AG04449 (cell line): ENCODE measurements at places on chromosomes 7 and 10.
A peak's percentile ranks its signal among the peaks of the same experiment; 100 is the strongest.

- no peak for DNase-seq
Measured at GRCh38 chr10:43851030-43851429, 202.3 kb upstream of the ZNF32 start.

DNA sequence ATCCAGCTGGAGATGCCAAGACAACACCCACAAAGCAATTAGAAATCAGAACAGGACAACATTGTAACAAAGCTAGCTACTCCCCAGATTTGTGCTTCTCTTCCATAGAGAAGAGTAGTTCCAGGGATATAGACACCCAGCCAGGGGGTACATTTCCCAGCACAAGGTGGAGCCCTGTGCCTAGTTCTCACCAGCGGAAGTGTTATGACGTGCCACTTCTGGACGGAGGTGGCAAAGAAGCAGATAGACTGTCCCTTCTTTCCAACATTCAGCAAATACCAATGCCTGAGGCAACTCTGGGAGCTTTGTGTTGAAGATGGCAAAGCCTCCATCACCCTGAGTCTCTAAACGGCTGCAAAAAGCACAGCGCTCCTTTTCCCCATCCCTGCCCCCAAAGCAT, 23.4 kb upstream of the GSAP start:
- DNase-seq: no peak

- DNase-seq: no peak
Measured at GRCh38 chr10:77251297-77252013, 386.2 kb downstream of the KCNMA1 start.

DNA sequence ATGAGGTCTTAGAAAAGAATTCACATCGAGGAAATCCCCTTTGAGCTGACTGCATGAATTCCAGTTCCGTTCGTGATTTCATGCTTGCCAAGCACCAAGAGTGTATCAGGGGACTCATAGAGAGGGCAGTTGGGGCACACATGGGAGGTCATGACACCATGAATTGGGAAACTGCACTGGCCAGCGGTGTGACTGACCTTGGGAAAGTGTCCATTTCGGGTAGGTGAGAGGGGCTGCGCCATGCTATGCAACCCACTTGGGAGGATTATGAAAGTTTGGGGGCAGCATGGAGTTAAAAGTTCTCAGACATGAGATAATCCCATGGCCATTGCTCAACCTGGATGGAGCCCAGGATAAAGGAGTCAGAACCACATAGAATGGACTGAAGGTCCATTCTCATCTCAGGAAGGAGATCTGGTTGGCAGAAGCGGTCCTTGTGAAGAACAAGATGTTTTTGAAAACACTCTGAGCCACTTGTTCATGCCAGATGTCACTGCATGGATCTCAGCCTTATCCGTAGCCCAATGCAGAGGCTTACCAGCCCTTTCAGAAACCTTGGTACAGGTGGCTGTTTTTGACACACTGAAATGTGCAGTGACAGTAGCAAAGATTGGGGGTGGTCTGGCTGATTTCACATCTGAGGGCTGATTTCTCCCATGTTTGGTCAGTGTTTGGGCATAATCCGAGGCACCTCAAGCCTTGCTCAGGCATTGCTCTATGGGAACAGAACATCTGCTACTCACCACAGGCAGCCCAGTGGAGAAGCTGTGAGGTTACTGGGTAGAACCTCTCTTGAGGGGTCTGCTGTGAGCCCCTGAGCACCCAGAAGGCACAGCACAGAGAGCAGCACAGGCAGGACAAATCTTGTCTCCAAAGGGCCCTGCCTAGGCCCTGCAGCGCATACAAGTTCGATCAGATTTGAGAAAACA, 252.3 kb downstream of the CXCL12 start:
- DNase-seq: no peak

DNA sequence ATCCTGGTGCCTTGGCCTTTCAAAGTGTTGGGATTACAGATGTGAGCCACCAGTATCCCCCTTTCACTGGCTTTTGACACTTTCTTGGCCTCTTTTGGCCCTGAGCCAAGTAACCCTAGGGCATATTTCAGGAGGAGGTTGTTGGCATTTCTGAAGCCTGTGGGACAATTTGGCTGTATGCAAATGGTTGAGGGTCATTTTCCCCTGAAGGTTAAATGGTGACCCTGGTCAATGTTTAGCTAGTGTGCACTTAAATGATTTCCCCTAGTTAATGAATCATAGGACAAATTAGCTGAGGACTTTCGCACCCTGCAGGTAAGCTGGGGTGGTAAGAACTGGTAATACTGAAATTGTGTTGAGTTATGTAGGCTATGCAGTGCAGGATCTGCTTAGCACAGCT, 660.5 kb downstream of the LRMDA start:
- DNase-seq: no peak

DNA sequence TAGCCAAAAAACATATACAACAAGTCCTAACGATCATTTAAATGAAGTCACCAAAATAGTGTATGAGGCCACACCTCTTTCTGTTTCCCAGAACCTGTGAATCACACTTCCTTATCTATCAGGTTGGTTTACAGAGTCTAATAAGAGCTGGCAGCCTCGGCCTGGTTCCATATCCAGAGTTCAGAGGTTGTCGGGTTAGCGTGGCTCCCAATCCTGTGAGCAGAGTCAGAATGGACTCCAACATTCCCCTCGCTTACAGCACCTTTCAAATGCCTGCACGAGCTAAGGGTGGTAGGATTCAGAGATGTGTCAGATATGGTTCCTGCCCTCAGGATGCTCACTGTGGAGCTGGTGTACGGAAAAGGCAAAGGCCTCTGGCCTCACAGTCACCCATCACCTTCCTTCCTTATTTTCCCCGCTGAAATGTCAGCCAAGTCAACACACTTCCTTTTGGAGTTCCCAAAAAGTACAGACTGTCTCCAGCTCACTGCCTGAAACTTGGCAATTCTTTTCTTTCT, 6.0 kb downstream of the IL15RA start:
- DNase-seq: no peak

GRCh38 chr10:97336942-97337831, 2.7 kb upstream of the FRAT2 start:
- DNase-seq: no peak

- DNase-seq: no peak
Measured at GRCh38 chr10:85614566-85614965, 752.0 kb downstream of the GRID1 start.

GRCh38 chr10:36380538-36380937, 738.4 kb upstream of the FZD8 start:
- DNase-seq: no peak

DNA sequence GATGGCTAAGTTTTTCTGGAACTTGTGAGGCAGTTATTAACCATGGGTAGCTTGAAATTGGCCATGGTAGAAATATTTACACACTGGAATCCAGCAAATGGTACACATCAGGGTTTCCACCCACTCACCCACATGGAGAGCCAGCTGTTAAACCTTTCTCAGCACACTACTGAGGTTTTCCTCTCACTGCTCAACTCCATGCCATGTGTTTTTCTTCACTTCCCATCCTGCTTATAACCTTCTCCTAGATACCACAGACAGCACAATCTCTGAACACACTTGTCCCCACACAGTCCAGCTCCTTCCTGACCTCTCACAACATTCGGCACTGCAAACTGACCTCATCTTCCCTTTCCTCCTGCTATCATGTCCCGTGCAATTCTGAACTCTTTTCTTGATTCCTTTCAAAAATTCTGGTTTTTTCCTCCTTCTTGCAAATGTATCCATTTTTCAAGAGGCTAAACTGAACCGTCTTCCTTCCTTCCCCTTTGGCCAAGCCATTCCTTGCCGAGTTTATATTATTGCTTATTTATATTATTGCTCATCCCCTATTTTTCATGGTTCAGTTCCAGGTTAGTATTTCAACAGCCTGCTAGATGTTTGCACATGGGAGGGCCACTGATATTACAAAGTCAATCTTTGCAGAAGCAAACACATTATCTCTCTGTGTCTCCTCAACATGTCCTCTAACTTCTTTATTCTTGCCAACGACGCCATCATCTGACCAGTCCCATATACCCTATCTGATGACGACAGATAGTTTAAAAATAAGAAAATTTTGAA, 606.4 kb downstream of the SORCS1 start:
- DNase-seq: peak; percentile 34

DNA sequence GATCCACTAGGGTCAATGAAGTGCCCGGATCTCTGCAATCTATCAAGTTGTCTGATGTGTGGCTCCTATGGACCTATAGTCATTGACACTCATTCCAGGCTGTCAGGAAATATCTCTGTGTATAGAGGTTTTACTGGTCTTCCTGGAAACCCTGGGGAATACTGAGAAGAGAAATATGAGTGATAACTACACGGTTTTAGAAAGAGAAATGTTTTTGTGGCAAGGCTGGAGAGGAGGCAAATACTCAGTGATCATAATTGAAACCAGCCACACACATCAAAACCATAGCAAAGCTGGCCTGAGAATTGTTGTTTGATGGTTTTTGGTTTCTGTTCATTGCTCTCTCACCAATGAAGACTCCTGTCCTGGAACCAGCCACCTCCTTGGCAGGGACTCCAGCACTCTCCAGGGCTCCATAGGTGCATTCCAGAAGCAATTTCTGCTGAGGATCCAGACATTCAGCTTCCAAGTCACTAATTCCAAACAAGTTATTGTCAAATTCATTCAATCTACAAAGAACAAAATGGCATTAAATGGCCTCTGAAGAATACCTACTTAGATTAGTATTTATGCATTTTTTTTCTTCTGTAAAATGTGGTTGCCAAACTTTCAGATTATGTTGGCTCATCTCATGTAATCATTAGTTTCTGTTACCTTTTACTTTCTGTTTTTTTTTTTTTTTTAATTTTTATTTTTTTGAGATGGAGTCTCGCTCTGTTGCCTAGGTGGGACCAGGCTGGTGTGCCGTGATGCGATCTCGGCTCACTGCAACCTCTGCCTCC, 108.6 kb upstream of the ABI1 start:
- DNase-seq: no peak

GRCh38 chr7:57407125-57407524, 42.9 kb upstream of the ZNF716 start:
- no peak for DNase-seq

- no peak for DNase-seq
Measured at GRCh38 chr10:124450012-124450782, at the start of gene NKX1-2. TSS of gene NKX1-2 (minus strand) at chr10:124450035. CDS start at chr10:124449943, 92 bp downstream.

GRCh38 chr10:101704331-101704730, 9.4 kb upstream of the FBXW4 start:
- DNase-seq: no peak

DNA sequence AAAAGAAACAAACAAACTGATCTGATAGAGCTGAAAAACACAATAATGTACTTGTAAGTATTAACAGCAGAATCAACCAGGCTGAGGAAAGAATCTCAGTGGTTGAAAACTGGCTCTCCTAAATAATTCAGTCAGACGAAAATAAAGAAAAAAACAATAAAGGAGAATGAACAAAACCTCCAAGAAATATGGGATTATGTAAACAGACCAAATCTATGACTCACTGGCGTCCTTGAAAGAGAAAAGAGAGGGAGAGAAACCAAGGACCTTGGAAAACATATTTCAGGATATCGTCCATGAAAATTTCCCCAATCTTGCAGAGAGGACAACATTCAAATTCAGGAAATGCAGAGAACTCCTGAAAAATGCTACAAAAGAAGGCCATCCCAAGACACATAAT, 62.9 kb downstream of the FBXL13 start:
- no peak for DNase-seq

GRCh38 chr7:42991913-42992591, 59.9 kb downstream of the MRPL32 start:
- no peak for DNase-seq

DNA sequence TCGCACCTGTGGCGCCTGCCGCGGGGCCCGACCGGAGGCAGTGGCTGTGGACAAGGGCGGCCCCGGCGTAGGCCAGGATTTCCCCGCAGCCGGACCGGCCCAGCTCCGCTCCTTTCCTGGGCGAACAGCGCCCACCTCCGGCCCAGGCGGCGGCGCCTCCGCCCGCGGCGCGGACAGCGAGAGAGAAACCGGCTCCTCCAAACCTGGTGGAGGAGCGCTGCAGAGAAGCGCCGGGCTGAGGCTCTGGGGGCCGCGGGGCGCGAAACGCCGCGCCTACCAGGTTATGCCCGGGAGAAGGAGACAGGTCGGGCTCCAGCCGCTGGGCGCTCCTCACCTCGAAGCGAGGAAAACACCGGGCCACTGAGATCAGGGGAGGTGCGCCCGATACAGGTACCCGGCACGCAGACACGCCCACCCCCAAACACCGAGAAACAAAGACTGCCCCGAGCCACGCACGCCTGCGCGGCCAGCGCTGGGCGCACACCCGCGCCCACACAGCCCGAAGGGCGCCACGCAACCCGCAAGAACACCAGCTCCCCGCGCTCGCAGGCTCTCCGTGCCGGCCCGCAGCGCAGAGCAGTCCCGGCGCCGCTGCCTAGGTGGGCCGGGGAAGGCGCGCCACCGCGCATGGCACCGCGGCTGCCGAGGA, 3.3 kb downstream of the GRID1 start:
- no peak for DNase-seq

DNA sequence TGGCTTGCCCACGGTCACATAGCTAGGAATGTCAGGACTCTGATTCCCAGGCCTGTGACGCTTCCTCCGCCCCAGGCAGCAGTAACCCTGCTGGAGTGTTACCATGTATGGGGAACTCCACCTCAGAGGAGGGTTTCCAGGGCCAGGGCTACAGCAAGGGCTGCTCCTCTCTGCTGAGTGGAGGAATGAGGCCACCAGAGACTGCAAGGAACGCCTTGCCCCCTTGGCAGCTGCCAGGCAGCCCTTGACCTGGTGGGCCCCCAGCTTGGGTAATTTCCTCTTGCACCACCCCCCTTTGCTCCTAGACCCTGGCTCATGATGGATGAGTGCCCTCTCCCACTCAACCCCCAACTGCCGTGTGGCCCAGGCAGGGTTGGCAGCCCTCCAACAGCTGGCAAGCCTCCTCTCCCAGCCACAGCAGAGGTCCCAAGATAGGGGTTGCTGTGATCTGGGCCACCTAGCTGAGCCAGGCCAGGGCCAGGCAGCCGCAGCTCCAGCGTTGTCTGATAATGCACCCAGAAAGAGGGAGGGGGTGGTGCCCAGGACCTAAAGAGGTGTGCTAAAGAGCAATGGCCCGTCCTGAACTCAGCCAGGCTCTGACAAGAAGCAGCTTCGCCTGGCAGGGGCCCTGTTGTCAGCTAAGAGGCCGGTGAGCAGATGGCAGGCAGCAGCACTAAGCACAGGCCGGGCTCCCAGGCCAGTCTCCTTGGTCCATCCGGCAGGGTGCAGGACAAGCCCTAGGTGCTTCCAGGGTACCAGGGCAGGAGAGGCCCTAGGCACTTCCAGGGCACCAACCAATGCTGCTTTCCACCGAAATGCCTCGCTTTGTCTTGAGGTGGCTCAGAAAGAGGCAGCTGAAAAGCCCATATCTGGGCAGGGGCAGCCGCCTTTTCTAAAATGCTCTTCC, 35.4 kb downstream of the DRGX start:
- DNase-seq: no peak
